ENCODE measurements at places on chromosomes 6 and 20.

- DNase-seq: peak; percentile 61
These were observed 11.2 kb downstream of the SLC35A1 start for GRCh38 chr6:87483929-87484328.

- no peak for DNase-seq
These were observed 108.0 kb downstream of the NUS1 start for GRCh38 chr6:117783279-117783678.

- no peak for DNase-seq
These were observed 866 bp upstream of the BTN3A3 start for GRCh38 chr6:26439151-26440125.

GRCh38 chr20:41476013-41476441 is 109.4 kb upstream of the EMILIN3 start:
- peak; percentile 20 for DNase-seq

GRCh38 chr20:43040427-43040826 is 149.3 kb downstream of the PTPRT start:
- no peak for DNase-seq
